ENCODE measurements at places on chromosomes 7 and 10. TPM values are rescaled to one million over a fixed set of nuclear protein-coding genes. Genes with fewer than 3 reads are reported as not detected.
A peak's percentile ranks its signal among the peaks of the same experiment; 100 is the strongest.

Gene NAPEPLD
- 14.8 TPM for total RNA-seq

GRCh38 chr10:29710128-29710527 lies 75.4 kb upstream of the SVIL start:
- no peak for DNase-seq

Gene XRCC2
- 28.5 TPM for total RNA-seq

DNA sequence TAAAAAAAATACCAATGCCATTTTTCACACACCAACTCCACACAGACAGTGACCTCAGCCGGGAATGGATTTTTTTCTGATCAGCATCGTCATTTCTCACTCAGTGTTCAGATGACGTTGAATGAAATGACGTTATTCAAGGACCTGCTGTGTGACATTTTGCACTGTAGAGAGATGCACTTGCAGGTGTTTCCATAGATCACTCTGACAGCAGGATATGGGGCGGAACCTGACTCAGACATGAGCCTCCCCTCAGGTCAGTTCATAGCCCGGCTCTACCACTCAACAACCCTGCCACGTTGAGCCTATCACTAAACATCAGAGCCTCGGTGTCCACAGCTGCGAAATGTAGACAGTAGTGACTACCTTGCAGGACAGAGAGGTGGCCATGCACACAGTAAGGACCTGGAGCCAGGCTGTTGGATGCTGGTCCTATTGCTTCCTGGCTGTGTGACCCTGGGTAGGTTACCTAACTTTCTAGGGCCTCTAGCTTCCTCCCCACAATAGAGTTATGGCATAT lies 41.4 kb upstream of the ANTXRL start:
- no peak for DNase-seq

DNA sequence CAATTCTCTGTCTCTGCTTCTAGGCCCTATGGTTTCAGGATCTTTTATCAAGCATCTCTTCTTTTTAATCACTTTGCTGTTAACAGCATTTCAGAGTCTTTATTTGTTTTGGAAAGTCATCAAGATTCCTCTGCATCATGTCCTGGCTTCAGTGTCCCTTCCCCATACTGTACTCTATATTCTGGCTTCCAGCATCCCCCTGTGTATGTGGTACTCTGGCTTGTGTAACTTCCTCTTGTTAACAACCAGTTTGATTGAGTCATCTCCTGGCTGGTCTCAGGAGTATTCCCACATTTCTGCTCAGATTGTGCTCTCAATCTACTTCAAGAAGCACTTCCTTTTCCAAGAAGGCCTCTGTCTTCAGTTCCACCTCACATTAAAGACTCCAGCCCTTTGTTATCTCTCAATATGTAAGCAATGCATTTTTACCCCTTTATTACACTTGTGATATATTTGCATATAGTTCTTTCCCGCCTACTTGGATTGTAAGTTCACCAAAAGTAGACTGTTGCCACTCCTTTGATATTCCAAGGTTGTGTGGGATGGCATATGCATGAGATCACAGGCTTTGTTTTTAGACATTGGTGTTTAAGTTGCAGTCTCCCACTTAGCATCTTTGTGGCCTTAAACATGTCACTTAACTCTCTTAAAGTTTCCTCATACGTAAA lies 15.1 kb upstream of the ATE1 start:
- DNase-seq = peak; percentile 60

DNA sequence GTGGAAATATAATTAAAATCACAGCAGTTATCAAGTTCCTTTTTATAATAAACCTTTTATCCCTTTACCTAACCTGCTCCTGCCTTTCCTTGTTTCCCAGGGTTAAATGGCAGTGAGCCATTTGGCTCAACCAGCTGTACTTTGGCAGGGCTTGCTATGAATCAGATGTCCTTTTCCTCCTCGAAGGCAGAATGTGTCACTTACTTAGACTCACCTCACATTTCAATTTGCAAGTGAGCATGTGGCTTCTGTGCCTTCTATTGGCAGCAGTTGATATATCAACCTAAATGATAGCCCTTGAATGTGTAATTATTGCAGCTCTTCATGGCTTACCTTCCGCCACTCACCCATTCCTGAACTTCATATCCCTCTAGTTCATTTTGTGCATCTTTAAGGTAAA lies 301.7 kb downstream of the CSTF2T start:
- DNase-seq = no peak

DNA sequence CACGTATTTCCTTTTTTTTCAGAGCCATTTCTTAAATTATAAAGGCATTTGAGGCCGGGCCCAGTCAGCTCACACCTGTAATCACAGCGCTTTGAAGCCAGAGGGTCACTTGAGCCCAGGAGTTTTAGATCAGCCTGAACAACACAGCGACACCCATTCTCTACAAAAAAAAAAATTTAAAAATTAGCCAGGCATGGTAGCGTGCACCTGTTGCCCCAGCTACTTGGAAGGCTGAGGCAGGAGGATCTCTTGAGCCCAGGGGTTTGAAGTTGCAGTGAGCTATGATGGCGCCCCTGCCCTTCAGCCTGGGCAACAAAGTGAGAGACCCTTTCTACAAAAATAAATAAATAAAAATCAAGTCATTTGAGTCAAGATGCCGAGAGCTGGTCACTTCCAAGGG lies 3.0 kb downstream of the TMEM130 start:
- DNase-seq = no peak

Gene ZNF33B
- total RNA-seq = 15.7 TPM

DNA sequence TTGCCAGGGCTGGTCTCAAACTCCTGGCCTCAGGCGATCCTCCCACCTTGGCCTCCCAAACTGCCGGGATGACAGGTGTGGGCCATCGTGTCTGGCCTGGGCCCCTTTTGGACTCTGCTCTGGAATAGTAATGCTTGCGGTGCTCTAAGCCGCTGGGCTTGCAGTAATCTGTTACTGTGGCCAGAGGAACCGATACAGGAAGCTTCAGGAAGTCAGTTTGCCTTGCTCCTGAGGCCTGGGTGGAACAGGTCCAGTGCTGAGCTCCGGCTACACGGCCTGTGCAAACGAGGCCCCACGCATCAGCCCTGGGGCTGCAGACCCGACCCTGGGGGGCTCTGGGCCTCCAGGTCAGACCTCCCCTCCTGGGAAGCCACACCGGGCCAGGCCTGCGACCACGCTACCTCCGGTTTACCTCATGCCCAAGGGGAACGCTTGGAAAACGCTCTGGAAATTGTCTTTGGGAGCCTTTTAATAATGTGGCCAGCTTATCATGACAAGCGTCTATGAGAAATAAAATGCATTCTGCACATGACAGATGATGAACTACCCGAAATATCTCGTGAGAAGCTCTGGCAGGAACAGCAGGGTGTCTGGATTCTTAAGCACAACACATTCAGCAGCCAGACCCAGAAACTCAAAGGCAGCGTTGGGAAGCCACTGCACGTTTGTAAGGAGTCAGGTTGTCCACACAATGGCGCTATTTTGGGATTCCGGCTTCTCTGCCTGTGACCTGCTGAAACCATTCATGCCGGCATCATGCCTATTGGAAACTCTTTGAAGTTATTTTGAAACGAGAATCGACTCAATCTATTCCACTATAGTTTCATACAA lies 10.1 kb upstream of the ADAP1 start:
- peak; percentile 87 for DNase-seq

DNA sequence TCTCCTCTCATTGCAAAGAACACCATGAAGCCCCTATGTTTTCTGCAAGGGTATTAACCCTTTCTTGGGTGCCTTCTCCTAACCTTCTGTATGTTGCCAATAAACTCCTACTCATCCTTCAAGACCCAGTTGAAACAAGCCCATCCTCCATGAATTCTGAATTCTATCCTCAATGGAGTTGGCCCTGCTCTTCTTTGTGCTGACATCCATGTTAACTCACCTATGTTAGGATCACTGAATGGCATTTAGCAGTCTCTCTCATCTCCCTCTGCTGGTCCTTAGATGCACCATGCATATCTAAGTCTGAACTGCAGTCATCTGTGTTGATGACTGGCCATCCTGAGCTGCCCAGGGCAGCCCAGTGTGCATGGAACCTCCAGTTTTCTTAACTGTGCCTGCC lies 129.8 kb downstream of the BUB3 start:
- DNase-seq = no peak

GRCh38 chr7:85561706-85562105 lies 374.9 kb upstream of the SEMA3D start:
- no peak for DNase-seq

Gene ZNF117
- 8.2 TPM for total RNA-seq

DNA sequence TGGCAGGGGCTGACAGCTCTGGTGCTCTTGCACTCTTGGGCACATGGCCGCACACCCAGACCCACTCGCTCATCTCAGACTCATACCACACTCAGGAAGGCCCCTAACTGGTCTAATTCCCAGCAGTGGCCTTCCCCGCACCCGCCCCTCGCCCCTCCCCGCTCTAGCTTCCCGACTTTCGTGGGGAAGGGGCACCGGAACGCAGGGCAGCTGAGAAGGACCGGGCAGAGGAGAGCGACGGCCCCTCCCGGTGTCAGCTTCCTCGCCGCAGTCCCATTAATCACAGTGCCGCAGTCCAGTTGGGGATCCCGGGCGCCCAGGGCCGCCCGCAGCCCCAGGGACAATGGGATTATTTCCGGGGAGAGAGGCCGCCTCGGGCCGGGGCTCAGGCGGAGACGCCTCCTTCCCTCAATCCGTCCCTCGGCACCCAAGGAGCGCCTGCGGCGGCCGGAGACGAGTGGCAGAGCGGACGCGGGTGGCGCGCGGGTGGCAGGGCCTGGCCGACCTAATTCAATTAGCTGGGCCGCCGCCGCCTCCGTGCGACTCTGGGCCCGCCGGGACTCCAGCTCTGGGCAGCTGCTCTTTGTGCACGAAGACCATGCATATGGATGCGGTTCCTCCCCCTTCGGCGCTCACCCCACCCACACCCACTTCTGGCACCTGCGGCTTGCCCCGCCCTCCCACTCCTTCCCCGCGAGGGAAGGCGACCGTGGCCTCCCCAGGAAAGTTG lies 7.8 kb upstream of the TLX1 start:
- DNase-seq = no peak

DNA sequence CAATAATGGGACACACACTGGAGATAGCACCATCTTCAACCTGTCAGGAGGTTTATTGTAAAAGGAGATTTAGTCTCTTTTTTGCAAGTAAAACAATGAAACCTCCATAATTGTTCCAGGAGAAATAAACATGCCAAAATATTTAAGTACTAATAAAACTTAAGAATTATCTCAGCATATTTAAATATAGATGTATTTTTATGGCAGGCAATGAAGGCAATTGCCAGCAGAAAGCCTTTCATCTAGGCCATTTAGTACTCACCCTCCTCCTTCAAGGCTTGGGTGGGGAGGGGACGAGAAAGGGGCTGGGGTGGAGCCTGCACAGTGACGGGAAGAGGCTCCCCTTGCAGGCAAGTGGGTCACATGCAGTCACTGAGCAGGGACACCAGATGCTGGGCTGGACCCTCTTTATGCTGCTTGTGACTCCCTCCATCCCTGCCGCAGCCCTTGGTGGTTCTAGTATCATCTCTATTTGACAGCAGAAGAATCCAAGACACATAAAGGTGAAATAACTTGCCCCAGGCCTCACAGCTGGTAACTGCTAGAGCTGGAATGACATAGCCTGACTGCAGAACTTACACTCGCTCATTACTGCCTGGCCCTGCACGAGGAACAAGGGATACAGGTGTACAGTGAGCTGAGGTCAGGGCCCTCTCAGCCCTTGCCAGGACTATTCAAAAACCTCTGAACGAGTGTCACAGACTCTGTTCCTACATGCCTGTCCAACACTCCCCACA lies 449.5 kb upstream of the ZMIZ1 start:
- no peak for DNase-seq

DNA sequence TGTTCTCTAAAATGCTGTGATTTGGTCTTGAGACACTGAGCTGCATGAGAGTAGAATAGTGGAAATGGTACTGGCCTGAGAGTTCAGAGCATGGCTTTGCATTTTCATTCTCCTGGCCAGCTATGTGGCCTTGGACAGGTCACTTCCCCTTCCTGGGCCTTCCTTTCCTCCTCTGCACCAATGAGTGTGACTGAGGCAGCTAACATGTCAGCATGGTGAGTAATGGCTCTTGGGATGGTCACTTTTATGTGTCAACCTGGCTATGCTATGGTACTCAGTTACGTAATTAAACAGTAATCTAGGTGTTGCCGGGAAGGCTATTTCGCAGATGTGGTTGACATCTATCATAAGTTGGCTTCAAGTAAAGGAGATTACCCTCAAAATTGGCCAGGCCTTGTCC lies 109.3 kb downstream of the RTKN2 start:
- DNase-seq = no peak

DNA sequence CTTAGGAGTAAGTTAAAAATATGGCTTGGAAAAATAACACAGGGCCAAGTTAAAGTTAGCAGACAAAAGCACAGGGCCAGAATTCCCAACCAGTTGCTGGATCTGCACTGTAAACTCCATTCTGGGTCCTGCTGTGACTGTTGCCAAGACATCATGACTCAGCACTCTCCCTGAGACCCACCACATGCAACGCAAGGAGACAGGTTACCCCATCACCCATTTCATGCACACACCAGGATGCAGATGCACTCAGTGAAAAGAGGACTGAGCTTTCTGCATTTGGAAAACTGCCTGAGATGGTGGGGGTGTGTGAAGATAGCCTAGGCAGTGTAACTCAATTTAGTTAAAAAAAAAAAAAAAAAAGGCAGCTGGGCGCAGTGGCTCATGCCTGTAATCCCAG lies 97.6 kb upstream of the ZNF438 start:
- DNase-seq = peak; percentile 56

DNA sequence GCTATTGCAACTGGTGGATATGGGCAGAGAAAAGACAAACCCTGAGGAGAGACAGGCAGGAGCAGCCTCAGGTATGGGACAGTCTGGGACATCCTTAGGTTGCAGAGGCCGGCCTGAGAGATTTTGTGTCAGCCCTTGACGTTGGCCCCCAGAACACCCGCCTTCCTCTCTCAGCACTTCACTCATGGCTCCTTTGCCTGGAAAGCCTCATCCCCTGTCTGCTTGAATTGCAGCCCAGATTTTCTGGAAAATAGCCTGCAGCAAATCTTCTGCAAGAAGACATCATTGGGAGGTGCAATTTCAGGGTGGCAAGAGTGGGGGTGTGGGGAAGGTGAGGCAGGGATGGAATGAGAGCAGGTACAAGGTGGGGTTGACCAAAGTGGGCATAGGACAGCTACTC lies 2.2 kb upstream of the FRMD4A start:
- no peak for DNase-seq

Gene SYCE1
- not detected for total RNA-seq

- no peak for DNase-seq
These were observed 71.6 kb downstream of the INPP5A start for GRCh38 chr10:132609211-132609610.

Gene PTF1A
- total RNA-seq = not detected

DNA sequence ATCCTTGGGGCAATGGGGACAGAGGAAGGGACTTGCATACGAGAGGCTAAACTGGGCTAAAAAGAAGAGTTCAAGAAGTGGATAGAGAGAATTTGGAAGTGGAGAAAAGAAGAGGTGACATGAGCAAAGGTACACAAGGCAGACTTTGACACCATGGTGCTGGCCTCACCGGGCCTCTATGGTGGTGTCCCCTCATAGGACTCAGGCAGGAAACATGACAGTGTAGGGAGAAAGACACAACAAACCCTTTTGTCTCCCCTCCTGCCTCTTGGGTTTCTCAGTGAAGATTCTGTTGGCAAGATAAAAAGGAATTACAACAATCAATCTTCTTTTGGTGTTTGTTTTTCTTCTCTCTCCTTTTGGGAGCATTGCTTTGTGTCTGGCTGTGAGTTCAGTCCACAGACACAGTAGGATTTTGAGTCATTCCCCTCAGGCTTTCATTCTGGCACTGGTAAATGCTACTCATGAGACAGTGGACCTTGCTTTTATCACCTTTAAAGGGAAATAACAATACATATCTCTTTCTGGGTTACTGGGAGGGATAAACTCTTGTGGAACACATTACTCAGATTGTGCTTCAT lies 827.7 kb downstream of the TNS3 start:
- DNase-seq = no peak

All from A673 (cell line).